Heart right ventricle (tissue), 16 donors: ENCODE measurements at places on chromosomes 1 and 21. TPM values are rescaled to one million over a fixed set of nuclear protein-coding genes. Genes with fewer than 3 reads are reported as not detected.

SLC30A2 gene
- 4.0 TPM for total RNA-seq

OR2M4 gene
- not detected for total RNA-seq

FCRL6 gene
- total RNA-seq, result not detected

LEFTY1 gene
- 0.30 TPM for total RNA-seq

PTPN14 gene
- total RNA-seq, result 46.2 TPM

ADAM30 gene
- not detected for total RNA-seq

ATP6V1G3 gene
- not detected for total RNA-seq

FCRL2 gene
- not detected for total RNA-seq

PRDM16 gene
- 12.5 TPM for total RNA-seq

MINDY1 gene
- 43.7 TPM for total RNA-seq

MATN1 gene
- not detected for total RNA-seq

BTBD19 gene
- 2.9 TPM for total RNA-seq

MYBPH gene
- total RNA-seq, result not detected

SLAMF7 gene
- total RNA-seq, result 0.17 TPM

NGF gene
- total RNA-seq, result 5.3 TPM

ABCB10 gene
- 12.6 TPM for total RNA-seq

SVBP gene
- 14.9 TPM for total RNA-seq

RNU1-3 gene
- 2,856 TPM for total RNA-seq

LINGO4 gene
- total RNA-seq, result 0.17 TPM

EPHA8 gene
- not detected for total RNA-seq

RNU1-2 gene
- total RNA-seq, result 5,242 TPM

LCE6A gene
- total RNA-seq, result not detected

RRP1 gene
- total RNA-seq, result 13.9 TPM

SLC35A3 gene
- 8.0 TPM for total RNA-seq

CELA3A gene
- total RNA-seq, result 2.9 TPM

PSRC1 gene
- total RNA-seq, result 0.38 TPM

FAM151A gene
- total RNA-seq, result 2.7 TPM

MRPL9 gene
- total RNA-seq, result 44.3 TPM

KIF2C gene
- 1.9 TPM for total RNA-seq

ZNF669 gene
- 2.6 TPM for total RNA-seq

NCF2 gene
- total RNA-seq, result 3.3 TPM

MRAP gene
- total RNA-seq, result 0.78 TPM

KRTAP12-3 gene
- not detected for total RNA-seq

OR2G6 gene
- not detected for total RNA-seq

KCNK2 gene
- total RNA-seq, result not detected

ACTRT2 gene
- not detected for total RNA-seq

DDX59 gene
- total RNA-seq, result 16.7 TPM

TSNAX gene
- 34.0 TPM for total RNA-seq

RC3H1 gene
- 25.7 TPM for total RNA-seq

DAB1 gene
- total RNA-seq, result 5.0 TPM

MEAF6 gene
- total RNA-seq, result 38.1 TPM

LRRN2 gene
- total RNA-seq, result 1.6 TPM

MAP1LC3C gene
- not detected for total RNA-seq

GORAB gene
- total RNA-seq, result 9.2 TPM

KMO gene
- total RNA-seq, result 0.05 TPM

CDA gene
- 3.1 TPM for total RNA-seq

TESK2 gene
- total RNA-seq, result 0.87 TPM

PLA2G2A gene
- 33.8 TPM for total RNA-seq
